ENCODE measurements at places on chromosomes 4 and X. TPM values are rescaled to one million over a fixed set of nuclear protein-coding genes. Genes with fewer than 3 reads are reported as not detected.

GRCh38 chrX:85112293-85112692 is 108.6 kb downstream of the APOOL start:
- H3K4me1 ChIP-seq: no peaks in the 10 kb centered on the region
- DNase-seq: no peak
- H3K4me3 ChIP-seq: no peak overlapping the region
- H3K27me3 ChIP-seq: no peaks in the 10 kb centered on the region
- H3K36me3 ChIP-seq: no peaks in the 10 kb centered on the region

DNA sequence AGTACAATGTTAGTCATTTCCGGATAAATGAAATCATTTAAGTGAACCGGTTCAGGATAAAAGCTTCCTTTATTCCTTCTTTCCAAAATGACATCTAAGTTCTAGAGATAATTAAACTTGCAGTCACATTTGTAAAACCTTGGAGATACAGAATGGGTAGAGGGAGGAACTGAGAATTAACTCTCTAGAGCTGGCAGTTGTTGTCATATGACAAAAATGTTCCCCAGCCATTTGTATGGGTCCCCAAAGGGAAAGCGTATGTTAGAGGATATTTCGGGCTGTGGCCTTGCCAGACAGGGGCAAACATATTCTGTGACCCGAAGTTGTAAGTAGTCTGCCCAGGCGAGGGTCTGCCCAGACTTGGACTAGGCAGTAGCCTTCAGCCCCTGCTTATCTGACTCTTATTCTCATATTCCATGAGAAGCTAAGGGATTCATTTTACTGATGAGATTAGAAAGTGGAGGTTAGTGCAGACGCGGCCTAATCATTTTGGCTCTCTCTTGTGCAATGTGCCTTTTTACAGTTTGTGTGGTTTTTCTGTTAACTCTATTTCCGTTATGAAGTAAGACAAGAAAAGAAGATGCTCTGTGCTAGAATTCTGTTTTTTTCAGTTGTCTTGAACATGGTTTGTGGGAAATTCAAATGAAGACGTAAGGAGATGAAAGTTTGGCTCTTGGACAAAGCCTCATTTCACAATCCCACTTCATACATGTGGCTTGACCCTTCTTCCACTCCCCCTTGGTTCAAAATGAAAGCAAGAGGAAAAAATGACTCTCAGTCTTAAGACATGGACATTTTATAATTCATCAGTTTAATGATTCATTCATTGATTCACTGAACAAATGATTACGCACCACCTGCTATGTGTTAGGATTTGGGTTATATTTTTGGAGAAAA is 2394.2 kb upstream of the AGA start:
- no peaks in the 10 kb centered on the region for H3K4me1 ChIP-seq
- no peaks in the 10 kb centered on the region for H3K36me3 ChIP-seq
- H3K4me3 ChIP-seq: no peak overlapping the region

Gene ANKRD50
- 4.6 TPM for total RNA-seq

DNA sequence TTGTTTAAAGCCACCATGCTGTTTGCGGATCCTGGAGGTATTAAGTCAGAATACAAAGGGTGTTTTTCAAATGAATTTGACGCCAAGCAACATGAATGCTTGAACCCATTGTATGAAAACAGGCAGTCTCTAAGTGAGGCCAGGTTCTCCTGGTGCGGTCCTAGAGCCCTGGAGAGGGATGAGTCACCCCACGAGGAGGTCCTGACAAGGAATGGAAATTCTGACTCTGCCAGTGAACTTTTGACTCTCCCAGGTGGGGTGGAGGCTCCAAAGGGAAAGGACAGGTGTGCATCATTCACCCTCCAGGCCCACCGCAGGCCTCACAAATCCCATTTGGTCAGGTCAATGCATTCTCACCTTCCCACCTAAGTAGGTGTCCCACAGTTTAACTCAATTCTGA is 1.5 kb downstream of the TRIM2 start:
- no peaks in the 10 kb centered on the region for H3K4me1 ChIP-seq
- H3K4me3 ChIP-seq: no peak overlapping the region
- no peak overlapping the region for H3K27ac ChIP-seq
- H3K27me3 ChIP-seq: no peaks in the 10 kb centered on the region
- DNase-seq: no peak
- no peaks in the 10 kb centered on the region for H3K36me3 ChIP-seq

Gene CPLX1
- total RNA-seq: 3.7 TPM

DNA sequence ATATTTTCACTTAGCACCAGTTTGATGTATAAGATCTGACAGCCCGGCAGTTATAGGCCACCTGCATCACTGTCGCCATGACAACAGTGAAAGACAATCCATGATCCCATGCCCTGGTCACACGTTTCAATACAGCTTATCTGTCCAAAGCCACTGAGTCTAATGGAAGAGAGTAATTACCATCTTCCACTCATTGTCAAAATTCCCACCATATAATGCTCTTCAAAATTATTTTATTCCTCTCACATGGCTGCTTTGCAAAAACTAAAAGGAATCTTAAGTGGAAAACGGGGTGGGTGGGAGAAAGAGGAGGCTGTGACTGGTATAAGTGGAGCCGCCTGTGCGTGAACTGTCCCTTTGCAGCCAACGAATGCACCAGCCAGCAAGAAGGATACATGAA is 44.2 kb downstream of the MAML3 start:
- H3K27ac ChIP-seq: no peak overlapping the region
- H3K27me3 ChIP-seq: no peaks in the 10 kb centered on the region
- no peak for DNase-seq
- no peaks in the 10 kb centered on the region for H3K36me3 ChIP-seq
- no peak overlapping the region for H3K4me3 ChIP-seq

- peak overlapping the region; percentile 39 for H3K4me3 ChIP-seq
- peak; percentile 58 for DNase-seq
- peaks cover 15% of the 10 kb centered on the region for H3K36me3 ChIP-seq
- no peaks in the 10 kb centered on the region for H3K4me1 ChIP-seq
These were observed 1.2 kb upstream of the MORF4L2 start for GRCh38 chrX:103687696-103688201.

- H3K27me3 ChIP-seq: no peaks in the 10 kb centered on the region
- no peak overlapping the region for H3K4me3 ChIP-seq
- H3K27ac ChIP-seq: no peak overlapping the region
- peaks cover 3% of the 10 kb centered on the region for H3K4me1 ChIP-seq
- H3K36me3 ChIP-seq: no peaks in the 10 kb centered on the region
- no peak for DNase-seq
These were observed 126.5 kb downstream of the CHIC2 start for GRCh38 chr4:53937918-53938317.

- H3K27ac ChIP-seq: no peak overlapping the region
- no peak overlapping the region for H3K4me3 ChIP-seq
- no peak for DNase-seq
- H3K4me1 ChIP-seq: no peaks in the 10 kb centered on the region
These were observed 79.2 kb downstream of the EFNB1 start for GRCh38 chrX:68908071-68908470.

- DNase-seq: no peak
- H3K27me3 ChIP-seq: no peaks in the 10 kb centered on the region
- H3K36me3 ChIP-seq: no peaks in the 10 kb centered on the region
- no peaks in the 10 kb centered on the region for H3K4me1 ChIP-seq
- no peak overlapping the region for H3K4me3 ChIP-seq
- H3K27ac ChIP-seq: no peak overlapping the region
These were observed 486.0 kb downstream of the GRID2 start for GRCh38 chr4:92789741-92790140.

DNA sequence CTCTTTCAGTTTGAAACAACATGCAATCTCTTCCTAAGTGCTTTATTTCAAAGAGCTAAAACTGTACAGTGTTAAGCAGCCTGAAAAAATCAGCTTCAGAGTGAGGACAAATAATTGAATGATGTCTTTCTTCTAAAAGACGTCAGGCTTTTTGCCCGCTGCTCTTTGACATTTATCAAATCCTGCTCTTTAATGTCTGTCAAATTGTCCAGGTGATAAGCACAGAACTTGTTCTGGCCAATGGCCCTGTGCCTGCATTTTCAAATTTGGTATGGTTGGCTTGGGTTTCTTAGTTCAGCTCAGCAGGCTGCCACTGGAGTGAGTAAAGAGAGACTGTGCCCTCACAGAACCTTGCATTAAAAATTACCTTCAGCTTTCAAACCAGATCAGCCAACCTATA is 712.9 kb upstream of the LCORL start:
- H3K4me1 ChIP-seq: no peaks in the 10 kb centered on the region
- H3K27ac ChIP-seq: no peak overlapping the region
- no peak for DNase-seq
- no peaks in the 10 kb centered on the region for H3K27me3 ChIP-seq
- no peak overlapping the region for H3K4me3 ChIP-seq

- H3K27ac ChIP-seq: no peak overlapping the region
- H3K4me1 ChIP-seq: no peaks in the 10 kb centered on the region
- H3K27me3 ChIP-seq: no peaks in the 10 kb centered on the region
- no peak for DNase-seq
- H3K4me3 ChIP-seq: no peak overlapping the region
These were observed 326.4 kb downstream of the DCHS2 start for GRCh38 chr4:154164931-154165839.

DNA sequence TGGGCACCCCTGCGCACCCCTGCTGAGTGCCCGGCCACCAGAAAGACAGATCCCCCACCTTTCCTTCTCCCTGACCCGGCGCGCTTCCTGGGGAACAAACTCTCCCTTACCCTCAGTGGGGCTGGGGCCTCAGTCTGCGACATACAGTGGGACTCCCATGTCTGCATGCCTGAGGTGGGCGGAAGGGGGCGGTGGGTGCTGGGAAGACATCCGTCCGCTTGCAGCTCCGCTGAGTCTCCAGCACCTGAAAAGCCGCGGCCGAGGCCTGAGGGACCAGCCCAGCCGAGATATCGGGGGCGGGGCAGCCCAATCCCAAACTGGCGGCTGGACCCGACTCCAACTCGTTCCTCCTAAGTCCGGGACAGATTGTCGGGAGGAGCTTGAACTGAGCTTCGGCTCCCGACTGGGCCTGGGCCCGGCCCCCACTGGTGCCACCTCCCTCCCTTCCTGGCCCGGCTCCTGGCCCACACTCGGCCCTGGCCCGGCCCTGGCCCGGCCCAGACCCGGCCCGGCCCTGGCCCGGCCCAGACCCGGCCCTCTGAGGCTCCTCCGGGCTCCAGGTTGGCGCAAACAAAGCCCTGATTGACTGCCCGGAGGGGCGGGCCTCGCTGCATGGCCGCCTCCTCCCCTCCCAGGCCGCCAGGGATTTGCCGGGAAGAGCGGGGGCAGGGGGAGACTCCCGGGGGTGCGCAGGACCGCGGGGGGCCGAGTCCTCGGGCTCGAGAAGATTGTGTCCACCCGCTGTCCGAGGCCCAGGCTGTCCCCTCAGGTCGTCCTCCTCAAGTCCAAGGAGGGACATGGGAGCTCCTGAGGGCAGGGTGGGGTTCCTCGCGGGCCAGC is 877 bp upstream of the SLC16A2 start:
- H3K27me3 ChIP-seq: no peaks in the 10 kb centered on the region
- peak overlapping the region; percentile 59 for H3K4me3 ChIP-seq
- no peaks in the 10 kb centered on the region for H3K36me3 ChIP-seq
- peak; percentile 78 for DNase-seq

- no peaks in the 10 kb centered on the region for H3K4me1 ChIP-seq
- DNase-seq: no peak
- H3K4me3 ChIP-seq: no peak overlapping the region
- no peak overlapping the region for H3K27ac ChIP-seq
These were observed 121.7 kb downstream of the RASGEF1B start for GRCh38 chr4:81350040-81350439.

DNA sequence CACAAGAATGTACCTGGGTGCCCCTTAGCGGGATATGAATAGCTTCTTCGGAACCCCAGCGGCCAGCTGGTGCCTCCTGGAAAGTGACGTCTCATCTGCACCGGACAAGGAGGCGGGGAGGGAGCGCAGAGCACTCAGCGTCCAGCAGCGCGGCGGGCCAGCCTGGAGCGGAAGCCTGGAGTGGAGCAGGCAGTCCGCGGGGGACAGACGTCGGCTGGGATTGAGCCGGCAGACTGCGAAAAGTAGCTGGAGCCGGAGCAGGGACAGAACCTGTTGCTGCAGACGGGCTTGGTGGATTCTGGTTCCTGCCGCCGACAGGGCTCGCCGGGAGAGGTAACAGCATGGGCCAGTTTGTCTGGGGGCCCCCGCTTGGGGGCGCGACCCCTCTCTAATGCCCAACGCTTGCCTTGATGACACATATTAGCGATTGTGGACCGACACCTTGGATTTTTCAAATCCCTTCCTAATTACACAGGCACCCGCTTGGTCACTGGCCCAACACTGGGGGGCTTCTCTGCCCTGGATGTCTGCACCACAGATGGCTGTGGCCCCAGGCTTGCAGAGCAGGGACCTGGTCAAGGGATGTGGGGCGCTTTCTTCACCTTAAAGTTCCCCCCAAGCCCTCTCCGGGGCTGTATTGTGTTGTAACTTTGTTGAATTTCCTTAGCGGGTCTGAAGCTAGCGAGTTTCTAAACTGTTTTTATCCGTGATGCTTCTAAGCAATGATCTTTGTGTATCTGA is at the start of gene NPFFR2:
TSS of gene NPFFR2 (plus strand) at position 133 of the 741 bp plus-strand sequence. CDS start 96,592 bp downstream, outside the sequence.
- H3K36me3 ChIP-seq: no peaks in the 10 kb centered on the region
- H3K27ac ChIP-seq: no peak within 1 kb of the TSS
- peaks cover 3% of the 10 kb centered on the region for H3K27me3 ChIP-seq
- DNase-seq: peak; percentile 47

Gene TCEAL6
- not detected for total RNA-seq

DNA sequence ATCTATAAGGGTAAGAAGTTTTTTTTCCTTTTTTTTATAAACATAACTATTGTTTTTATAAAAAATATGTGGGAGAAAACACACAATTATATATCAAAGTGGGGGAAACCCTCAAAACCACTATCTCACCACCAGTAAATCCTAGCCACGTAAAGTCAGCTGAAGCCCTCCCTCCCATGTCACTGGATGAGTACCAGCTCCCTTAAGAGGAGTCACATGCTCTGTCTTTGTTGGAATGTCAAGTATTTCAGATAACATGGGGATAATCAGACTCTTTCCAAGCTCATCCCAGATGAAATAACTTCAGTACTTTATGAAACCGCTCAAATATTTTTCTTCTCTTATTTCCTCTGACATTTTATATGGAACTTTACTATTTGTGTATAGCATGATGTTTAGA is 2.4 kb downstream of the MYOZ2 start:
- H3K27me3 ChIP-seq: no peaks in the 10 kb centered on the region
- no peak for DNase-seq
- no peaks in the 10 kb centered on the region for H3K4me1 ChIP-seq
- no peak overlapping the region for H3K4me3 ChIP-seq
- H3K27ac ChIP-seq: no peak overlapping the region
- no peaks in the 10 kb centered on the region for H3K36me3 ChIP-seq

DNA sequence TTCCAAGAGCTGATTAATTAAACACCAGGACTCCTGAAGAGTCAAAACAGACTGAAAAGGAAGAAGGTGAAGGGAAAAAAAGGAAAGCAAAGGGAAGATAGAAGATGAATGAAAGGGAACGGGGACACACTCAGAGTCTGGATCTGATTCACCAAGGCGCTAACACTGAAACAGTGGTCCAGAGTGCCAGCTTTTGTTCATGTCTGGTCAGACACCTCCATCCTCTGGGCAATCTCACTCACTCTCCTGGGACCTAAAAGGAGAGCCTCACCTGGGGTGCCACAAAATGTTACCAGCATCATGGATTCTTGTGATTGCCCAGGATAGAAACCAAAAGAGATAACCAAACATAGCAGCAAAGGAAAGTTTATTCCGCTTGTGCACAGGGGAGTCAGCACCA is 120.3 kb upstream of the AFF2 start:
- H3K27me3 ChIP-seq: no peaks in the 10 kb centered on the region
- H3K4me1 ChIP-seq: no peaks in the 10 kb centered on the region
- DNase-seq: no peak
- H3K27ac ChIP-seq: no peak overlapping the region

- H3K27me3 ChIP-seq: no peaks in the 10 kb centered on the region
- H3K4me3 ChIP-seq: no peak overlapping the region
- no peak for DNase-seq
- no peaks in the 10 kb centered on the region for H3K36me3 ChIP-seq
- H3K4me1 ChIP-seq: no peaks in the 10 kb centered on the region
These were observed 26.8 kb downstream of the DAPP1 start for GRCh38 chr4:99843413-99843812.
